ENCODE measurements at places on chromosomes 3 and 15.

DNA sequence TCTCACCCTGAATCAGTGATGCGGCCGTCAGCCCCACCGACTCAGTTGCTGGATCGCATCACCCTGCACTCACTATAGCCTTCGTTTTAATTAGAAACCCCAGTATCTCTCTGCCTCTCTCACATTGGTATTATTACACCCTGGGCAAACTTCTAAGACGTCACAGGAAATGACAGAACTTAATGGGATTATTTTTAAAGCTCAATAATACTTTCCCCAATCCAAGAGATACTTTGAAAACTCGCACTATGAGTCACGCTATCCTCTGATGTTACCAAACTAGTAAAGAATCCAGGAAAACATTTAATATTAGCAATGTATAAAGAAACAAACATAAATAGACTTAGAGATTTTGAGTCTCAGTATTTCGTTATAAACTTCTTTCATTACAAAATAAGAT, 36.6 kb downstream of the RUBCN start:
- no peak overlapping the region for H3K27ac ChIP-seq
- no peaks in the 10 kb centered on the region for H3K27me3 ChIP-seq
- DNase-seq = no peak

DNA sequence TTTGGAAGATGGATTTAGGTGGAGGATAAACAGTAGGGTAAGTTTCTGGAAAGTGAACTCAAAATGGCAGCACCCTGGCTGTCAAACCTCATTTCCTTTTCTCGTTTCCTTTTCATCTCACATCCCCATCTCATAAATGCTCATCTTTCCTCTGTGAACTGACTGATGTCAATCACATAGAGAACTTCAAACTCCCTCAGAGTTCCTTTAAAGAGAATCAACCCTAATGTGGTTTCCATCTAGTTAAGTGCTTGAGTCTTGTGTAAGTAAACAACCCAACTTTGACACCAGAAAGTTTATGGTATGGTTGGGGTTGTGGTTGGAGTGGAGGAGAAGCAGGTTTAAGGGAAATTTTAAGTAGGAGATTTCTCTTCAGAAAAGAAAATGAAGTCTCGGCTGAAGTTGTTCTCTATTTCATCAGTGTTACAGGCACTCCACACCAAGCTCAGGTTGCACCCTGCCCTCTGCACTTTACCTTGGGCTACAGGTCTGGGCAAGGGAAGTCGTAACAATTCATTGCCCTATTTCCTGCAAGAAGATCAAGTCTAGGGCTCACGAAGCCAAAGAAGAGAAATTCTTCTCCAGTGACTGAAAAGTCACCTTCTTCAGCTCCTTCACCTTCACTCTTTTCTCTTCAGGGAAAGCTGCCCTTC, 34.4 kb upstream of the TNIK start:
- H3K4me1 ChIP-seq = no peaks in the 10 kb centered on the region
- no peak overlapping the region for H3K4me3 ChIP-seq
- DNase-seq = no peak
- no peaks in the 10 kb centered on the region for H3K27me3 ChIP-seq

DNA sequence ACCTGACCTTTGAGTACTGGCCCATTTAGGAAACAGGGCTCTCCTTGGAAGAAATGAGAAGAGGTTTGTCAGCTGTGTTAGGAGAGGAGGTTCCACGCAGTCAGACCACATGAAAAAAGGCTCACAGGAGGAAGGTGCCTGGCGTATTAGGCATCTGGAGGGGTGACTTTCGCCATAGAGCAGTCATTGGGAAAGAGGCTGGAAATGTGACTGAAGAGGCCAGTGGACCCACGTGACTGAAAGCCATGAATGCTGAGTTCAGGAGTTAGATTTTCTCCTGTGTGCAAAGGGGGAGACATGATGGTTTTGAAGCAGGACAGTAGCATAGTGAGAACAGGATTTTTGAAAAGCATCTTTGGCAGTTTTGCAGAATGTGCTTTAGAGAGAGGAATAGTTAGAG, 29.7 kb upstream of the RNF7 start:
- no peak overlapping the region for H3K27ac ChIP-seq
- no peaks in the 10 kb centered on the region for H3K27me3 ChIP-seq

DNA sequence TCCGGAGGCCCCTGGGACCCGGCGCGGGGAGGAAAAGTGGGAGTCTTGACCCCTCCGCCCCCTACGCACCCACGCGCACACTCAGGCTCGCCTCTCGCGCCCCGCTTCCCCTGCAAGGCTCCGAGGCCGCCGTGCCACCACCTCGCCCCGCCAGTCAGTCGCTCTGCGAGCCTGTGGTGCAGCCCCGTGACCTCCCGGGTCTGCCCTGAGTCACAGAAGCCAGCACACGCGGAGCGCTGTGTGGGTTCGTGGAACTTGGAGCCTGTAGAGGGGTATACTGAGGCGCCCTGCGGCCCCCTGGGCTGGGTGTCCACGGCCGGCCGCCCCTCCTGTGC, 380 bp upstream of the ALS2CL start:
- peaks cover 2% of the 10 kb centered on the region for H3K4me1 ChIP-seq
- DNase-seq = peak; percentile 49
- no peaks in the 10 kb centered on the region for H3K36me3 ChIP-seq

DNA sequence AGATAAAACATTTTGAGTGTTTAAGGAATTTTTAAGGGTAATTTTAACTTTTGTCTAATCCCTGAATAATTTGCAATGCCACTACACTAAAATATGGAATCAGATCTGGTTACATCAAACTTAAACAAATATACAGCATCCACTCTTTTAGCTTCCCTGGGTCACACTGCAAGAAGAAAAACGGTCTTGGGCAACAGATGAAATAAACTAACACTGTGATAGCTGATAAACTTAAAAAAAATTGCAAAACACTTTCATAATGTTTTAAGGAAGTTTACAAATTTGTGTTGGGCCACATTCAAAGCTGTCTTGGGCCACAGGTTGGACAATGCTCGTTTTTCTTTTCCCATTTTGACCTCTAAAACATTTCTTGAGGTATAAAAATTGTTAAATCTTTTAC, 34.3 kb downstream of the CCDC66 start:
- no peak for DNase-seq
- H3K27me3 ChIP-seq = no peaks in the 10 kb centered on the region
- H3K36me3 ChIP-seq = peaks cover 7% of the 10 kb centered on the region
- H3K4me1 ChIP-seq = no peaks in the 10 kb centered on the region
- H3K4me3 ChIP-seq = no peak overlapping the region

DNA sequence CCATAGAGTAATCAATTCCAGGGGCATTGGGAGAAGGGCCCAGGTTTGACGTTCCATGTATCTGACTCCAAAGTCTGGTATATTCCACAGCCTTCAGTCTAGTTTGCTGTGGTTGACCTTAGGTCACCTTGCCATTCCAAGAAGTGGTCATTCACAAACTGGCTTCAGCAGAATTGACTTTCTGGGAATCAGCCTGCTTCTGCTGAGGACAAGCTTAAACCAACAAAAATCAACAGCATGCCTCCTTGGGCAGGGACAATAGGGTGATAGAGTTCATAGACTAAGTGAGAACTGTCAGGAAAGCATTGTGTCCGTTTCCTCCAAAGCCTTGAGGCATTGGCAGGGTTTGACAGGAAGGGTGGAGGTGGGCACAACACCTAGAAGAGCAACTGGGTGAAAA, 24.1 kb upstream of the NDUFB4 start:
- no peaks in the 10 kb centered on the region for H3K36me3 ChIP-seq
- no peak overlapping the region for H3K4me3 ChIP-seq
- DNase-seq = no peak
